ENCODE measurements at places on chromosomes 3 and 15.

- no peak for DNase-seq
Measured at GRCh38 chr3:190070622-190071347, 49.9 kb downstream of the P3H2 start.

DNA sequence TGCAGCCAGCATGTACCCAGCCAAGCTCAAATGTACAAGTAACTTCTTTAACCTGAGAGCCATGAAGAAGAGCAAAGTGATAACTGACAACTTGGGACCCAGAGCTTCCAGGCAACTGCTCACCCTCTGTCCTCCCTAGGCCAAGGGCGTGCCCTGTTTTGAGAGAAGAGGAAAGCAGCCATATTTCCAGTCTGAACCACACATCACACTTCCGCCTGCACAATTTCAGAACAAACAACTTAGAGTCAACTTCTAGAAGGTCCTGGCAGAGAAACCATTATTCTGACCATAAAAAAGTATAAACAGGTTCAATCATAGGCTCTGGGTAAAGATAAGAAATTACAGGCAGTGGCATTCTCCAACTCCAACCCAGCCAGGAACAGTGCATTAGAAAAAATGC, 50.1 kb downstream of the ITGB5 start:
- DNase-seq, result no peak

DNA sequence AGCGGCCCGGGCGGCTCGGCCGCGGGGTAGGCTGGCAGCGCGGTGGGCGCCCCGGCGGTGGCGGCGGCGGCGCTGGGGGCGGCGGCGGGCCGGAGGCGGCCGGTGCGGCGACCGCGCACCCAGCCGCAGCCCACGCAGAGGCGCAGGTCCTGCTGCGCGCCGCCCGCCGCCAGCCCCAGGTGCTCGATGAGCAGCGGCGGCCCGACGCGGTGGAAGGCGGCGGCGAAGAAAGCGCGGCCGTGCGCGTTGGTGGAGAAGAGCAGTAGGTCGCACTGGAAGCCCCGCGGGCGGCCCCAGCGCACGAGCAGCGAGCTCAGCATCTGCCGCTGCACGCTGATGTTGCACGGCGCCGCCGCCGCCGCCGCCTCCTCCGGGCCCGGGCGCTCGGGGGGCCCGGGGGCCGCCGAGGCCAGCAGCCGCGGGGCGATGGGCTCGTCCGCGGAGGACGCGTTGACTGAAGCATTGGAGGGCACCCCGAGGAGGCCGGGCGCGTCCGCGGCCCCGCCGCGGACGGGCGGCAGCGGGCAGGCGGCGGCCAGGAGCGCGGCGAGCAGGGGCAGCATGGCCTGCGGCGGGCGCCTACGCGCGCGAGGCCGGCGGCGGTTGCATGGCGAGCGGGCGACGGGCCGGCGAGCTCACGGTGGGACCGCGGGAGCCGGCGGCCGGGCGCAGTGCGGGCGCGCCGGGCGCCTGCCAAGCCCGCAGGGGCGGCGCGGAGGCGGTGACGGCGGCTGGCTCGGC, 452 bp downstream of the TMEM158 start:
- DNase-seq, result no peak

DNA sequence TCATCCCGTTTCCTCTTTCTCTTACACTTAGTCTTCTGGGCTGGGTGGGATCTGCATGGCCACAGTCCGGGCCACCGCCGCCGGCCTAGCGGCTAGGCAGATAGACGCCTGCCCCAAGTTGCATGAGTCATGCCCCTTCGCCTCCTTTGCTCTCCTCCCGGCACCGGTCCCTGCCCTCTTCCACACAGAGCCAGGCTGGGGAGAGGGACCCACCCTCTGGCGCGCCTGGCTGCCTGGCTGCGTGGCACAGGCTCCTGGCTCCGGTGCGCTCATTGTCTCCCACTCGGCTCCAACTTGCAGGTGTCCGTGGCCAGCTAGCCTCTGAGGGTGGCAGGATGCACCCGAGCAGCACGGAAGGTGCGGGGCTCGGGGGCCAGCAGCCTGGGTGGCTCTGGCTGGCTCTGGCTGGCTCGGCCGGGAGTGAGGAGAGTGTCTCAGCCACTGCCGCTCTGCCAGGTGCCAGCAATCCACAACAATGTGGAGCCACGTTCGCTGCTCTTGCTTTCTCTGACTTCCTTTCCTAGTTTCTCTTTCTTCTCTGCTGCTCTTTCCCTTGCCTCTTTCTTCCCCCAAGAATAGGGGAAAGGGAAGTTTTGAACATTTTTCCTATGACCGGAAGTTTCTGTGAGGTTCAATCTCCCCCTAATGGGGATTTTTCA, 22.4 kb upstream of the MTHFS start:
- DNase-seq, result no peak

DNA sequence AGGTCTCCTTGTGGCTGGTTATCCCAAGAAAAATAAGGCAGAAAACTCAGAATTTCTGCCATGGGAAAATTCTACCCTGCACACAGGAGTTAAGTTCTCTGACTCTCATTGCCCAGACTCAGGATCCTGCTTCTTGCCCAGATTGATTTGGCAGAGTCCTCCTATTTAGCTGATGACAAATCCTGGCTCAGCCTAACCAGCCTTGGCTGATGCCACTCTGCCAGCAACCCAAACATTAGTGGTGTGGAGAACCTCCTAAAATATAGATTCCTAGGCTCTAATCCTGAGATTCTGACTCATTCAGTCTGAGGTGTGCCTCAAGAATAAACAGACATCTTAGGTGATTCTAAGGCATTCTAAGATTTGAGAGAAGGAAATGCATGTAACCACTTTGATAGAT, 60.5 kb upstream of the ACTC1 start:
- no peak for DNase-seq

- no peak for DNase-seq
Measured at GRCh38 chr3:140635276-140635675, 42.6 kb upstream of the TRIM42 start.

- DNase-seq, result peak; percentile 16
Measured at GRCh38 chr15:51536965-51537574, 85.5 kb downstream of the DMXL2 start.

GRCh38 chr3:45056608-45057301, 30.7 kb downstream of the CLEC3B start:
- no peak for DNase-seq

DNA sequence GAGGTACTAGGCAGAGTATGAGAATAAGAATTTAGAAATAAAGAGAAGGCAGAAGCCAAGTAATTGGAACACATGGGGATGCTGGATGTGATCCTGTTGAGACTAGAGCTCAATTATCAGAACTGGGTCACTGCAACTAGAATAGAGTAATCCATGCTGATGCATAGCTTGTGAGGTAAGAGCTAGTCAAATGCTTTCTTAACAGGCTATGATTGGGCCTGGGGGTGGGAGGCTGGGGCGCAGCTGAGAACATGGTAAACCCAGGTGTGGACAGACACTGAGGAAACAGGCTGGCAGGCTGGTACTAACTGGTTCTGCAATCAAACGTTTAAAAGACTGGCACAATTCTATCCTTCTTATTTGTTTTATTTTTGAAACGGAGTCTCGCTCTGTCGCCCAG, 50.5 kb upstream of the LRRFIP2 start:
- no peak for DNase-seq

- no peak for DNase-seq
Measured at GRCh38 chr15:72057548-72058091, 60.3 kb downstream of the MYO9A start.

DNA sequence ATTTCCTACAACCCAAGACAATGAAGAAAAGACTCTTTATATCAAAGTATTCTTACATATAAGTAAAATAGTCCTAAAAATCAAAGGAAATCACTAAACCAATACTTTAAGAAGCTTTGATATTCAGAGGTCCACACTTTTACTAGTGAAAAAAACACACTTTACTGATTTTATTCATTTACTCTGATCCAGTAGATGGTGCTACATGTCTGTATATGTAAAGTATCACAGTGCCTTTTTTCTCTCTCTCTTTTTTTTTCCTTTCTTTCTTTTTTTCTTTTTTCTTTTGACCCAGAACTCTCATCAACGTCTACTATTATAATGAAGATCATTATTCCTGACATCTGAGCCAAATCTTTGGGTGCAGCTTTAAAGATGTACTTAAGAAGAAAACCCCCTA, 10.8 kb upstream of the CCDC39 start:
- DNase-seq, result no peak

DNA sequence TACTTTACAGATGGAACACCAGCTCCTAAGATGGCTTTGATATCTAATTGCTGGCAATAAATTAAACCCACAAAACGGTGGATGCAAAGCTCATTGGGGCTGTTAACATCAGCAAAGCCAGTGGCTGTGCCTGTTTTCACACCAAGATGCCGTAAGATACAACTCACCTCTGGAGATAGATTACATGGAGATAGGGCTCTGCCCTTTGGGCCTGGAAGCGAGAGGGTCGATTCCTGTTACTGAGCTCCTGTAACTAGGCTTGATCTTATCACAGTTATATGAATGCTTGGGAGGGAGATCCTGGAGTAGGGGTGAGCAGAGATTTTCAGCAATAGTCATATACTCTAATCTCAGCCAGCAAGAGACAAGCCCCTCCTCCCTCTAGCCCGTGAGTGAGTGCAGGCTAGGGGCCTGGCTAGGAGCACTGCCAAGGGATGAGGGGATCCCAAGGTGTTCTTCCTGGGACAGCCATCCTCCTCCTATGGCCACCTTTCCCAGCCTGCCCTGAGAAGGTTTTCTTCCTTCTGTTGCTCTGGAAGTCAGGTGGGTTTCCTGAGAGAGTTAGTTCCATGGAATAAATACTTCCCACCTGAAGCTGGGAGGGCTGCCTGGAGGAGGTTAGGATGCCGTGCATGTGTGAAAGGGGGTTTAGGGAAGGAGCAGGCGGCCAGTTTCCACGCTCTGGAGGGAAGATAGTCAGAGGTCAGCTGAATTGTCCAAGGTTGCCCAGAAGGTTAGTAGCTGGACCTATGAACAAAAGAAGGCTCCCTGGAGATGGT, 18.1 kb upstream of the DOCK3 start:
- no peak for DNase-seq

DNA sequence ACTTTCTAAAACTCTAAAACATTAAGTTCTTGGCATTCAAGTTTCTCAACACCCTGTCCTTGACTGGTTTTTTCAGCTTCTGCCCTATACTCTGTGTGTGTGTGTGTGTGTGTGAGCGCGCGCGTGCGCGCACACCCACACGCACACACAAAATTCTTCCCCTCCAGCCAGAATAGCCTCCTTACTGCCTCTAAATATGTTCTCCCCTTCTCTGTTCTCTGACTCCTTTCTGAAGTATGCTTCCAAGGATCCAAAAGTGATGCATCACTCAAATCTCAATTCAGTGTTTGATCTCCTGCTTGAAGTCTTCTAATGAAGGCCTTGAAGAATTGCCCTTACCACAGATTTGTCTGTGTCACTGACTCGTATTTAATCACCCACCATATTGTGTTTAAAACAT, 129.8 kb downstream of the SLC25A26 start:
- no peak for DNase-seq

DNA sequence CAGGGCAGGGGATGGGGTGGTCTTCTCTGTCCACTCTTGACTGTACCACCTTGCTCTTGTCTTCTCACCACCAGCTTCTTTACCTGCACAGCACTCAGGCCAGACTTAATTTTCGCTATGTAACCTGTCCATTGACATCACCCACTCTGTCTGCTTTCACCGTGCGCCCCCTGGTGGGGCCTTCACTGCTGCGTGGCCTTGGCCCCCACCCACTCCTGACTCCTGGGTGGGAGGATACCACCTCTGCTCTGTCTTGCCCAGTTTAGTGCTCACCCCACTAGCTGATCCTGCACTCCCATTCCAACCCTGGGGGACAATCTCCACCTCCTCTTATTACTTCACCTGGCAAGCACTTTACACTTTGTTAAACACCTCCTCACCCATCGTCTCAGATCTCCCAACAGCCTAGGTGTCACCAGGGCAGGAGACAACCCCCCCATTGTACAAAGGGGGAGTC, 17.7 kb downstream of the PTH1R start:
- no peak for DNase-seq

- DNase-seq, result no peak
Measured at GRCh38 chr3:169764312-169764881, 463 bp downstream of the TERC start.

GRCh38 chr15:70242951-70243685, 145.4 kb upstream of the TLE3 start:
- DNase-seq, result no peak

GRCh38 chr3:184155644-184156521, 706 bp downstream of the DVL3 start:
- DNase-seq, result no peak

GRCh38 chr15:37837276-37837675, 97.2 kb upstream of the TMCO5A start:
- no peak for DNase-seq

GRCh38 chr15:92714077-92714476, 58.5 kb upstream of the FAM174B start:
- no peak for DNase-seq

- no peak for DNase-seq
Measured at GRCh38 chr15:61327019-61327631, 98.0 kb upstream of the RORA start.

GRCh38 chr15:81195339-81195864, 1.3 kb upstream of the IL16 start:
- no peak for DNase-seq

DNA sequence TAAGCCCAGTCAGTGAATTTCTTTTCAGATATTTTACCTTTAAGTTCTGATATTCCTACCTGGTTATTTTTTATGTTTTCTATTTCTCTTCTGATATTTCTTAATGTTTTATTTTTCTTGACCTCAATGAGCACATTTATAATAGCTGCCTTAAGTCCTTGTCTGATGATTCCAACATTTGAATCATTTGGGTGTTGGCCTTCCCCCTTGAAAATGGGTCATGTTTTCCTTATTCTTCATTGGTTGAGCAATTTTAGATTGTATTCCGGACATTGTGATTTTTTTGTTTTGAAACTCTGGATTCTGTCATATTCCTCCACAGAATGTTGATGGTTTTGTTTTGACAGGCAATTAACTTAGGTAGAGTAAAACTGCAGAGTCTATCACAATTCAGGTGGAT, 9.7 kb upstream of the ACKR4 start:
- DNase-seq, result no peak

DNA sequence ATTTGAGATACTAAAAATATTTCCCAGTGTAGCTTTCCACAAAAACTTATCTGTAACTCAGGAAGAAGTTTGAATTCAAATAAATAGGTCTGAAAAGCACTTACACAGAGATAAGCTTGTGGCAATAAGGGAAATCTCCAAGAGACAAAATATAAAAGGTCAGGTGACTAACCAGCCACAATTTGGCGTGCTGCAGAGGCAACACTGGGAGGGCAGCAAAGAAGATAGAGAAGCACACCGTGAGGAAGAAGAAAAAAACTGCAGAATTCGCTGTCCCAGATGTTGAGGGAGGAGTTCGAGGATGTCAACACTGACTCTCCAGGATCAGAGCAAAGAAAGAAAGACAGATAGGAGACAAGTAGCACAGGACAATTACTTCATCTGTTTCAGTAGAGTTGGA, 204.4 kb downstream of the FMN1 start:
- DNase-seq, result no peak

Measured in glomerular endothelial cell (primary cell).